ENCODE measurements at places on chromosomes 1 and 21. TPM values are rescaled to one million over a fixed set of nuclear protein-coding genes. Genes with fewer than 3 reads are reported as not detected.

Gene RWDD3
- total RNA-seq: 13.3 TPM

Gene BEND5
- 0.57 TPM for total RNA-seq

GRCh38 chr1:228003461-228004330, 3.1 kb upstream of the WNT3A start:
- no peak overlapping the region for H3K27ac ChIP-seq
- H3K27me3 ChIP-seq: no peaks in the 10 kb centered on the region
- H3K36me3 ChIP-seq: no peaks in the 10 kb centered on the region
- H3K4me3 ChIP-seq: no peak overlapping the region
- DNase-seq: no peak

DNA sequence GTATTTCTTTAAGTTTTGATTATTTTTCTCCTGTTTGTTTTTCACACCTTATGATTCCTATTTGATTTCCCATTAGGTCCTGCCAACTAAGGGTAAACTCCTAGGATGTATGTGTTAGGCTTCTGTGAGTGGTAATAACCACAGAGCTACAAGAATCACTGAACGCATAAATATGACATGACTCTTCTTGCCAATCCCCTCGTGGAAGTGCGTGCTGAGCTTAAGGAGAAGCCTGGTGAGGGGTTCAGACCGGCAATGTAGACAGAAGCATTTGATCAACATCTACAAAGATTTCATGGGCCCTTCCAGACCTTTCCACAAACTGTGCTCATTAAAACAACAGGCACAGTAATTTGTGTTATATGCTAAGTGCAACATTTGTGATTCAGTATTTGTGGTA, 273.8 kb upstream of the SNX7 start:
- H3K27me3 ChIP-seq: no peaks in the 10 kb centered on the region
- H3K4me3 ChIP-seq: no peak overlapping the region
- H3K27ac ChIP-seq: no peak overlapping the region
- no peaks in the 10 kb centered on the region for H3K4me1 ChIP-seq
- DNase-seq: no peak

GRCh38 chr1:93321720-93322119, 24.0 kb upstream of the DR1 start:
- peaks cover 12% of the 10 kb centered on the region for H3K4me1 ChIP-seq
- H3K27me3 ChIP-seq: no peaks in the 10 kb centered on the region
- H3K27ac ChIP-seq: no peak overlapping the region
- H3K4me3 ChIP-seq: no peak overlapping the region

GRCh38 chr1:89271341-89272015, 1.2 kb downstream of the GBP5 start:
- no peaks in the 10 kb centered on the region for H3K4me1 ChIP-seq
- no peak overlapping the region for H3K27ac ChIP-seq
- no peak overlapping the region for H3K4me3 ChIP-seq
- no peak for DNase-seq
- no peaks in the 10 kb centered on the region for H3K27me3 ChIP-seq

All from Caco-2 (cell line).